ENCODE measurements at places on chromosomes 11 and 22.

- peak; percentile 70 for DNase-seq
Measured at GRCh38 chr22:48702573-48703264, 1125.0 kb downstream of the BRD1 start.

DNA sequence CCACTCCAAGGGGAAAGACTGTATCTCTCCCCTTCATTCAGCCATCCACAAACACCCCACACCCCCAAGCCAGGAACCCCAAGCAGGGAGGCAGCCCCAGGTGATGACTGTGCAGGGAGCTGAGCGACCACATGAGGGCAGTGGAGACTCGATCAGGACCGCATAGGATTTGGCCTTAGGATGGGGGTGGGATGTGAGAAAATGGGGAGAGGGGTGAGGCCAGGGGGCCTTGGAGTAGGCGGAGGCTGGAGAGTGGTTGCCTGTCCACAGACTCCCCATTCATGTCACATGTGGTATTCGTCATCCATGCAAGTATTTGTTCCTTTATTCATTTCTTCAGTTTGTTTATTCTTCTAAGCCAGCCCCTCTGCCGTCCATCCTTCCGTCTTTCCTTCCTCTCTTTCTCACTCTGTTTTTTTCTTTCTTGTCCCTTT is 2.7 kb upstream of the RHOD start:
- peak; percentile 49 for DNase-seq

GRCh38 chr11:9138133-9138453 is 46.7 kb upstream of the SCUBE2 start:
- DNase-seq: no peak

GRCh38 chr11:118605116-118605867 is 2.1 kb upstream of the PHLDB1 start:
- no peak for DNase-seq

- DNase-seq: no peak
Measured at GRCh38 chr11:68751331-68751856, at the start of gene TESMIN. Gene TESMIN, minus strand, starts transcription at chr11:68751520. Its CDS starts 860 bp downstream, at chr11:68750660.

DNA sequence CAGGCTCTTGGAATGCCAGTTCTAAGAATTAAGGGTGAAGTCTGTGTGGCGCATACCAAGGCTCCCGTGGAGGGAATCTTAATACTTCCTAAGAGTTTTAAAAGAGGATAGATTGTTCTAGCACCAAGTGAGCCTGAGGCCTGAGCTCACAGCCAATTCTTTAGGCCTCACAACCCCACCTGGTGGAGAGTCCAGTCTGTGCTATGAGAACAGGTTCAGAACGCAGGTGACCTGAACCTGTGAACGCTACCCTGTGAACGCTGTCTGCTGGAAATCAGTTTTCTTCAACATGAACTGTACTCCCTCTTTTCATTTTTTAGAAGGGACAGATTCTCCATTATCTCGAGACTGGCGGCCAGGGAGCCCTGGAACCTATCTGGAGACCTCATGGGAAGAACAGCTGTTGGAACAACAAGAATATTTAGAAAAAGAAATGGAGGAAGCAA is 43.2 kb upstream of the DLAT start:
- no peak for DNase-seq

GRCh38 chr22:33109514-33110430 is 51.6 kb upstream of the SYN3 start:
- no peak for DNase-seq

DNA sequence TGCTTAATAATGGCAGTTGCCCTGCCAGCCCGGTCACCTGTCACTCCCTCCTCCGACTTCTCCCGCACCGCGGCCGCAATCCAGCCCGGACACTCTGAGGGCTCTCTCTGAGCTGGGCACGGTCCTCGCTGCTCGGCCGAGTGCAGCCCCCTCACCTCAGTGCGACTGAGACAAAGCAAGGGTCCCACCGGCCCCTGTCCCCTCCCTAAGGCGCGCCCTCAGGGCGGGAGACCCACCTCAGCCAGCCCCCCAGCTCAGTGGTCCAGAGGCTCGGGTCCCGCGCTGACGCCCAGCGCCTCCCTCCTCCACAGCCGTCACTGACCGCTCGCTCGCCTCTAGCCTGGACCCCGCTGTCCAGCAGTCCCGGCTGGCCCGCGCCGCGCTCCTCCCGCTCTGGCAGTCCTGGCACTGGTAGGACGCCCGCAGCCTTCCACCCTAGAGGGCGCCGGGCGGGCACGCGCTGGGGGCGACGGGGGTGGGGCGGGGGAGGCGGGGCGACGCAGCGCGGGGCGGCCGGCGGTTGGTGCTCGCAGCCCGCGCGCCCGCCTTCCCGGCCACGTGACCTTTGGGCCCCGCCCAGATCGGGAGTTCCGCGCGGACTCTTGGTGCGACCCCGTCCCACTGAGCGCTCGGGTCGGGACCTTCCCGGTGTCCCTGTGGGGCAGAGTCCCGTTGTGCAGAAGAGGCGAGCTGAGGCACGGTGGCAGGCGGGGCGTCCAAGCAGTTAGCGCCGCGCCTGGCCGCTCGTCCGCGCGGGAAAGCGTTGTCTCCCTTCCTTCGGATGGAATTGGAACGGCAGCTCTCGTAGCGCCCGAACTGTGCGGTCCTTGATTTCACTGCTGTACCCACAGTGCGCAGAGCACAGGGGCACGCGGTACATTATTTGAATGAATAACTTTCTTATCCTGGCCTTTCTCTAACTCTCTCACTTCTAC is 7.8 kb upstream of the L3MBTL2 start:
- DNase-seq: peak; percentile 18

GRCh38 chr11:70736937-70737640 is 338.8 kb downstream of the CTTN start:
- DNase-seq: no peak

- DNase-seq: no peak
Measured at GRCh38 chr11:110951037-110951949, 239.1 kb upstream of the ARHGAP20 start.

GRCh38 chr11:79371724-79372123 is 69.1 kb downstream of the TENM4 start:
- no peak for DNase-seq

DNA sequence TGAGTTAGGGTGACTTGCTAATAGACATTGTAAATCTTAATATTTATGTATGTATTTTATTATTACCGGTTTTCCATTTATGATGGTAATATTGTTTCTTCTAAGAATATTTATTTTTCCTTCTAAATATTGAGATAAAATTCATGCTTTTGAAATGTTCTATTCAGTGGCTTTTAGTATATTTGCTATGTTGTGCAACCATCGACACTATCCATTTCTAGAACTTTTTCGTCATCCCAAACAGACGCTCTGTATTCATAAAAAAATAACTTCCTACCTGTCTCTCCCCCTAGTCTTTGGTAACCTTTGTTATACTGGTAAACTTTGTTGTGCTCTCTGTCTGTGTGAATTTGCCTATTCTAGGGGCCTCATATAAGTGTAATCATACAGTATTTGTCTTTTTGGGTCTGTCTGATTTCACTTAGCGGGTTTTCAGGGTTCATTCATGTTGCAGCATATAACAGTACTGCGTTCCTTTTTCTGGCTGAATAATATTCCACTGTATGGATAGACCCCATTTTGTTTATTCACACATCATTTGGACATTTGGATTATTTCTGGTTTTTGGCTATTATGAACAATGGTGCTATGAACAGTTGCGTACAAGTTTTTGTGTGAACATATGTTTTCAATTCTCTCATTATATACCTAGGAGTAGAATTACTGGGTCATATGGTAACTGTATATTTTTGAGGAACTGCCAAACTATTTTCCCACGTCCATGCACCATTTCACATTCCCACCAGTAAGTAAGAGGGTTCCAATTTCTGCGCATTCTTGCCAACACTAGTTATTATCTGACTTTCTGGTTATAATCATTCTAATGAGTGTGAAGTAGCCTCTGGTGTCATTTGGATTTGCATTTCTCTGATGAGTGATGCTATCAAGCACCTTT is 15.9 kb downstream of the NEAT1 start:
- no peak for DNase-seq

GRCh38 chr11:126608658-126609057 is 253.2 kb downstream of the ST3GAL4 start:
- DNase-seq: no peak

DNA sequence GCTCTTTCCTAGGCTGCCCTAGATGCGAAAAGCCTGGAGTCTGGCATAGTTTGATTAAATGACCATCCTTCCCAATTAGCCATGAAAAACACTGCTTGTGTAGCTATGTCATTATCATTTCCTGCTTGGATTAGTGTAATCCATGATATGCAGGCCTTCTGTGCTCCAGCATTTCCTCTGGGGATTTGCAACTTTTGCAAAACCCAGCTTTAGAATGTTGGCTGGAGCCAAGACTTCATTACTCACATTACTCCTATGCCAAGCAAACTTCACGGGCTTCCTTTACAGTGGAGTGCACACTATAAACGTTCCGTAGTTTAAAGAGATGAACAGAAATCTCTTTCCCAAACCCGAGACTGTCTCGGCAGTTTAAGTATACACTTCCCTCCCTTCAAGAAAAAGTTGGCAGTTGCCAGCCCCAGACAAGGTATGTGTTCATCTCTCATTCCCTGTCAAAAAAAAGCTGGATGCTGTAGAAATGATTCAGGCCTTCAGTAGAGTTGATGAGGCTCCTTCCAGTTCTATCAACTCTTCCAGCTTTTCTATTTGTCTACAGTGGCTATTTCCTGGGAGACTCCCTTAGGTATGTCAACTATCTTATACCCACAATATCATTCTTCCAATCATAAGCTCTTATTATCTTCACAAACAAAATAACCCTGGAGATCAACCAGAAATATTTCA is 180.0 kb downstream of the MAML2 start:
- DNase-seq: no peak

DNA sequence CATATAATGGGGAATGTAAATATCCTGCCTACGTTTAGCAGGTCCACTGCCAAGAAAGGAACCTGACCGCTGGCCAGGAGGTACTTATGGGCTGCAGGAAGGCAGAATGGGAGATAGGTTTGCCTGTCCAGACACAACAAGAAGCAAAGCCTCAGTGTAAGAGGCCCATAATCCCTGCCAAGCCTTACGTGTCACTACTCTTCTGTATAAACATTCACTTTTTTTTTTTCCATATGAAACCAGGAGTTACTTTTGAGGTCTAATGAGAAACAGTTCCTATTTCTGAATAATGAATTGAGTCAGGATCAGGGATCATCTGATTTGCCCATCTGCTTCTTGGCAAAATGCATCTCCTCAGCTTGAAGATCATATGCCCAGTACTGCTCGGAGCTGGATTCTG is 230.2 kb downstream of the NTM start:
- no peak for DNase-seq

DNA sequence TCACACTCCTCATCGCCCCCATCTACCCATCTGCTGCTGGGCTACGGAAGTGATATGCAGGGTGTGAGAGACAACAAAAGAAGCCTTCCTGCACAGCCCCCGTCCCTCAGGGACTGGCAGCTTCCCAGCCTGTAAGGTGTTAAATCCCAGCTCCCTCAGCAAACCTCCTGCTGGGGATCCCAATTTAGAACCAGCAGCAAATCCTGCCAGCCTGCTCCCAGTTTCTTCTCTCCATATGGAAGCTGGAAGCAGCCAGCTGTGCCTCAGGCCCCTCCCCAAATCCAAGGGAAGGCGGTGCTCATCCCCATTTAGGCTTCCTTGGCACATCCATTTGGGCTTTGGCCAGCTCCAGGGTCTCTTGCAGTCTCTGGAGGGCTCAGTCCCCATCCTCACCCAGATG is 47.5 kb downstream of the PAMR1 start:
- peak; percentile 56 for DNase-seq

- DNase-seq: no peak
Measured at GRCh38 chr11:24391167-24391566, 105.7 kb upstream of the LUZP2 start.

- DNase-seq: no peak
Measured at GRCh38 chr11:80993536-80993935, 1552.7 kb upstream of the TENM4 start.

GRCh38 chr11:121552154-121552553 is 99.4 kb upstream of the SORL1-AS1 start:
- no peak for DNase-seq

DNA sequence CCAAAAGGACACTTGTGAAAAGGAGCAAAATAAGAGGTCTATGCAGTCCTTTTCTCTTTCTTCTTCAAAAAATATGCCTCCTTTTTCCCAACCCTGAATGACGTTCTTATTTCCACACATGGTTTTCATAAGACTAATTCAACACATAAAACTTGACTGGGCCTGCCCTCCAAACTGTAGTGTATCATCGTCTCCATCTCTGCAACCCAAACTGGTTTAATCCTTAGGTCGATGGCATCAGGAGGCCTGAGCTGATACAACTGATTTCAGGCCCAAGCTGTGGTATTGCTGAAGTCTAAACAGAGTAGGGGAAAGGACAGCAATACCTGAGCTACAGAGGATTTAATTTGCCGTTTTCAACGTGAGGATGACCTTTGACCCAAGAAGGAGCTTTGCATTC is 130.0 kb upstream of the MTNR1B start:
- no peak for DNase-seq

DNA sequence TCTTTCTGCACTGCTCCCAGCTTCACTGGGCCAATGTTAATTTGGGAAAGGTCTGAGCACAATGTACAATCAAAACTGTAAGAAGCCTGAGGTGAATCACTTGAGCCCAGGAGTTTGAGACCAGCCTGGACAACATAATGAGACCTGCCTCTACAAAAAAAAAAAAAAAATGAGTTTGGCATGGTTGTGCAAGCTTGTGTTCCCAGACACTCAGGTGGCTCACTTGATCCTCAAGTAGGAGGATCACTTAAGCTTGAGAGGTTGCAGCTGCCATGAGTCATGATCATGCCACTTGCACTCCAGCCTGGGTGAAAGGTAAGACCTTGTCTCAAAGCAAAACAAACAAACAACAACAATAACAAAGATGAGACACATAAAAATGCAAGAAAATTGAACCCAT is 38.6 kb upstream of the SC5D start:
- DNase-seq: no peak

GRCh38 chr22:48098243-48098920 is 1335.9 kb downstream of the TBC1D22A start:
- DNase-seq: no peak

GRCh38 chr11:10287140-10287539 is 6.9 kb downstream of the SBF2 start:
- DNase-seq: no peak

GRCh38 chr11:64103277-64103985 is 62.5 kb downstream of the MACROD1 start:
- no peak for DNase-seq

- DNase-seq: no peak
Measured at GRCh38 chr22:31836010-31836409, 82.2 kb downstream of the DEPDC5 start.

- DNase-seq: no peak
Measured at GRCh38 chr11:14969901-14970323, 2.2 kb downstream of the CALCA start.

DNA sequence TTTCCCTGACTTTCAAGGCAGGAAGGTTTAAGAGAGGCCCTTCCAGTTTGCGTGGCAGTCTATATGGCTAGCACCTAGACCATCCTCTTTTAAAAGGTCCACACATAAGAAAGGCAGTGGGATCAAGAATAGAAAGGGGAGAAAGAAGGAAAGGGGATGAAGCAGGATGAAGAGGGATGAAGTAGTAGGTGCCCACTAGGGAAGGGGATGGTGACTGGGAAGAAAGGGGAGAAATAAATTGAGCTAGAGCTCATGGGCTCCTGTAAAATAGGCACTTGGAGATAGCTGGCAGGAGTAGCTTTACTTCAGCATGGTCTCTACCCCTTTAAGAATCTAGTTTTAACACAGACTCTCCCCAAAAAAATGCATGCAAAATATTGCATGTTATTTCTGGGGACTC is 41.5 kb downstream of the CADM1 start:
- no peak for DNase-seq

- DNase-seq: no peak
Measured at GRCh38 chr11:46271875-46272815, 5.3 kb upstream of the CREB3L1 start.

Data from anterior cingulate cortex (tissue), 58 donors.